ENCODE measurements at places on chromosomes 13 and 19. TPM values are rescaled to one million over a fixed set of nuclear protein-coding genes. Genes with fewer than 3 reads are reported as not detected.

The DENND1C gene
- 45.2 TPM for polyA plus RNA-seq

The FUZ gene
- 37.0 TPM for polyA plus RNA-seq

The BSPH1 gene
- not detected for polyA plus RNA-seq

The PEX11G gene
- polyA plus RNA-seq, result 4.7 TPM

The DCT gene
- polyA plus RNA-seq, result 0.44 TPM

The C13orf46 gene
- polyA plus RNA-seq, result 0.07 TPM

DNA sequence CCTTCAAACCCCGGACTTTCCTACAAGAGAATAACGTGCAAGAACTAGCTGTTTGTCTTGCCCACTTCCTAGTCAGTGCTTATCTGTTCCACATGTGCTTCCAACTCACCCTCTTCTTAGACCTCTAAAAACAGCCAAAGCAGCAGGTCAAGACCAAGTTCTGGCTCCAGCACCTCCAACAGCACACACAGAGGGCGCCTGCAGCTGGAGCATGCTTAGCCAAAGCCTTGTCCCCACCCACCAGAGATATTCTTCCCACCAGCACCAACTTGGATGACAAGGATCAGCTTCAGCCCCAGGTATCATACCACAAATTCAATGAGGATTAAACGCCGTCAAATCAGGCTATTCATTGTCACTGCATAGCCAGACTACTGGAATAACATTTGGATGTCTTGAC is 17.9 kb downstream of the RCBTB1 start:
- no peak for DNase-seq

GRCh38 chr13:49368688-49369087 is 75.2 kb downstream of the CAB39L start:
- no peak for DNase-seq

GRCh38 chr13:108911807-108912206 is 282.4 kb downstream of the MYO16 start:
- no peak for DNase-seq

GRCh38 chr13:52001120-52001731 is 10.0 kb downstream of the ATP7B start:
- DNase-seq, result no peak

GRCh38 chr13:42393573-42394360 is 121.8 kb downstream of the AKAP11 start:
- no peak for DNase-seq

DNA sequence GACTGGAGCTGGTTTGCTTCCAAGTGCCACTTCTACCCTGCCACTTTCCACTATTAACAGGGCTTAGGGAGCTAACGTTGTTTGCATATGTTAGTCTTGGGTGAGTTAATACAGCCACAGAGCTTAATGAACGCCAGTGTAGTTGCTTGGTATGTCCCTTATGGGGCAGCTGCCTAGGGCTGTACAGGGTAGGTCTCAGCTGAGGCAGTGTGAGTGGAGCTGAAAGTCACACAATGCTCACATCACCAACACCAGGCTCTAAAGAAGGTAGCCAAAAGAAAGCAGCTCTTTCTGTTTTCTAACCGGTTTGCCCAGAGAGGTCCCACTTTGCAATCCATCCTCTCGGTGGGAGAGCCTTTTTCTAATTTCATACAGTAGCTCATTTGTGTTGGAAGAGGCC is 186.2 kb downstream of the RGCC start:
- no peak for DNase-seq

DNA sequence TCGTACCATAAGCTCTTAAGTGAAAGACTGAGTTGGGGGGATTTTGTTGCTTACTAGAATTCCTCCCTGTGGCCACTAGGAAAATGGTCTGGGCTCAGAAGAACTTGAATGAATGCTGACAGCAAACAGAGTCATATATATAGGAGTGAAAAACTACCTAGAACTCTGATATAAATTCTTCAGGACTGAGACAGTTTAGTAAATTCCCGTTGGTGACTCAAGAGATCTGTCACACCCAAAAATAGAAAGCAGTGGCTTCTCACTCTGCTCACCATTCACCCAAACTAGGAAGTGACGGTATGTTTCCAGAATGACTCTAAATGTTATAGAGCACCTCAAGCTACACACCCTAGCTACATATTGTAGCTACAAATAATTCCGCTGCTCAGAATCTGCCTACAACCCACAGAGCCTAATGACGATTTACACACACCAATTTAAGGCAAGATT is 116.2 kb downstream of the TBC1D4 start:
- no peak for DNase-seq

DNA sequence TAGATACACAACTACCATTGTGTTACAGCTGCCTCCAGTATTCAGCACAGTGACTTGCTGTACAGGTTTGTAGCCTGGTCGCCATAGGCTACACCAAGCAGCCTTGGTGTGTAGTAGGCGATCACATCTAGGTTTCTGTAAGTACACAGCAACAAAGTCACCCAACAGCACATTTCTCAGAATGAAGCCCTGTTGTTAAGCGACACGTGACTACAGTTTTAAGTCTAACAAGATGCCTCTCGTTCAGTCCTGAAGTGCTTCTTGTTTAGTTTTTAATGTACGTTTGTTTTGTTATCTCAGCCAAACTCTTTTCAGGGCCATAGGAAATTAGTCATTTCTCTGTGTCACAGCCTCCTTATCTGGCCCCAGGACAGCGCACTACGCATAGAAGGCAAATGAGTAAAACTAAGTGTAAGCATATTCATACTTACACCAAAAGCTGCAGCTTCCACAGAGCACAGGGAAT is 50.0 kb upstream of the GPR183 start:
- no peak for DNase-seq

- no peak for DNase-seq
These were observed 216.8 kb upstream of the MAB21L1 start for GRCh38 chr13:35693134-35693784.

- DNase-seq, result no peak
These were observed 248.7 kb downstream of the EFNB2 start for GRCh38 chr13:106286811-106287210.

GRCh38 chr19:7533281-7533885 is 2.1 kb upstream of the PNPLA6 start:
- DNase-seq, result peak; percentile 15
